ENCODE measurements at places on chromosomes 2 and 18.

DNA sequence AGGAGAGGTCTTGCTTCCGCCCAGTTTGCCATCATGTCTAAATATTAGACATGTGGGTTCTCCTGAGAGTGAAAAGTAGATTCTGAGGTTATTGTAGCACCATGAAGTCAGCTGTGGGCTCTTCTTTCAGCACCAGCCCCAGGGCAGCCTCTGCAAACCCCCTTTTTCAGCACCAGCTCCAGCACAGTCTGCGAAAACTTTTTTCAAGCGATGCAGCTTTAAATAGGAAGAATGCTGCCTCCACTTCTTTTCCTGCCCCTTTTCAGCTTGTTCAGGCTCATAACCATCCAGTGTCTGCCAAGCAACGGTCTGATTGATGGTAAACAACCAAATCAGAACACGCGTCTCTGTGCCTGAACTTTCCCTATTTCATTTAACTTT, at the start of gene COL5A2:
Gene COL5A2, minus strand, starts transcription at position 192 of the 381 bp plus-strand sequence. Its CDS starts 157 bp downstream, at position 35.
- H3K4me1 ChIP-seq = peaks cover 8% of the 10 kb centered on the region
- peaks cover 12% of the 10 kb centered on the region for H3K27me3 ChIP-seq
- no peak within 1 kb of the TSS for H3K27ac ChIP-seq
- no peaks in the 10 kb centered on the region for H3K36me3 ChIP-seq
- no peak within 1 kb of the TSS for H3K4me3 ChIP-seq

DNA sequence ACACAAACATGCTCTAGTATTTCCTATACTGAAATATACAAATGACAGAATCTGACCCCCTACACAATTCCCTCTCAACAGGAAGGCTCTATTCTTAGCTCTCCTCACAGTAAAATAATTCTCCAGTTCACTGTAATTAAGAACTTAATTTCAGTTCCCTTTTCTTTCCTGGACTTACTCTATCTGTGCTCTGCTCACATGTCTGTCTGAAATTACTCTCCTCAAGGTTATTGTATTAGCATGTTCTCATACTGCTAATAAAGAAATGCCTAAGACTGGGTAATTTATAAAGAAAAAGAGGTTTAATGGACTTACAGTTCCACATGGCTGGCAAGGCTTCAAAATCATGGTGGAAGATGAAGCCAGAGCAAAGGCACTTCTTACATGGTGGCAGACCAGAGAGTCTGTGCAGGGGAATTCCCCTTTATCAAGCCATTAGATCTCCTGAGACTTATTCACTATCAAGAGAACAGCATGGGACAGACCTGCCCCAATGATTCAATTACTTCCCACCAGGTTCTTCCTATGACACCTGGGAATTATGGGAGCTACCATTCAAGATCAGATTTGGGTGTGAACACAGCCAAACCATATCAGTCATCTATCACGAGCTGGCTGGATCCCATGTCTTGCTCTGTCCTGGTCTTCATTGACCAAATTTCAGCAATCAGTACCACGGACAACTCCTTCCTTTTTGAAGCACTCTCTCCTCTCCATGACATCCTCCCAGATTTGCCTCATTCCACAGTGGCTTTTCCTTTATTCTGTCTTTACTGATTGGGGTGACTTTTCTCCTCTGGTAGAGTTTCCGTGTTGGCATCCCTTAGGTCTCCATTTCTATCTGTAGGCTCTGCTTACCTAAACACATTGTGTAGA, 110.9 kb downstream of the GALR1 start:
- peaks cover 4% of the 10 kb centered on the region for H3K27me3 ChIP-seq
- no peak overlapping the region for H3K4me3 ChIP-seq
- no peak for DNase-seq
- no peaks in the 10 kb centered on the region for H3K4me1 ChIP-seq

DNA sequence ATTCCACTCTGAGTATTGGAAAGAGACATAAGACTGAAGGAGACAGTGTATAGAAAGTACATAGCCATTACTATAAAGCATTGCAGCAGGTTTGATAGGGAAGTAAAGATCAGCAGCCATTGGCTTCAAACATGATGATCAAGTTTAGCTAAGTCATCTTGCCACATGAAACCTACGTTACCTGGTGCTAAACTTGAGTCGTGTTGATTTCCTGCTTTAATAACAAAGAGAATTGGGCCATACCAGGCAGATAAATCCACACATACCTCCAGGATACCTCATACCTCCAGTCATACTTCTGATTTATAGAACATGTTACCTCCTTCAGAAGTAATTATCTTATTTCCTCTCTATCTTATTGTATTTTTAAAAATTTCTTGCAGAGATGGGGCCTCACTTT, 10.3 kb upstream of the KYNU start:
- no peaks in the 10 kb centered on the region for H3K27me3 ChIP-seq
- no peak overlapping the region for H3K27ac ChIP-seq
- H3K4me3 ChIP-seq = no peak overlapping the region
- H3K4me1 ChIP-seq = no peaks in the 10 kb centered on the region
- no peaks in the 10 kb centered on the region for H3K36me3 ChIP-seq

GRCh38 chr2:201057715-201058248, 13.7 kb downstream of the HYCC2 start:
- H3K27me3 ChIP-seq = no peaks in the 10 kb centered on the region
- no peak overlapping the region for H3K4me3 ChIP-seq
- H3K4me1 ChIP-seq = peaks cover 3% of the 10 kb centered on the region
- DNase-seq = no peak
- no peak overlapping the region for H3K27ac ChIP-seq
- H3K36me3 ChIP-seq = peaks cover 12% of the 10 kb centered on the region

- no peaks in the 10 kb centered on the region for H3K36me3 ChIP-seq
Observed at GRCh38 chr2:231531883-231532755, 1.9 kb upstream of the NMUR1 start.

GRCh38 chr18:27797484-27797883, 379.4 kb downstream of the CDH2 start:
- no peaks in the 10 kb centered on the region for H3K36me3 ChIP-seq
- H3K4me3 ChIP-seq = no peak overlapping the region
- no peaks in the 10 kb centered on the region for H3K27me3 ChIP-seq
- DNase-seq = no peak
- H3K4me1 ChIP-seq = no peaks in the 10 kb centered on the region

GRCh38 chr2:119929537-119929936, 83.3 kb upstream of the EPB41L5 start:
- peaks cover 35% of the 10 kb centered on the region for H3K36me3 ChIP-seq
- H3K27ac ChIP-seq = peak overlapping the region; percentile 98
- DNase-seq = peak; percentile 55
- H3K27me3 ChIP-seq = no peaks in the 10 kb centered on the region

DNA sequence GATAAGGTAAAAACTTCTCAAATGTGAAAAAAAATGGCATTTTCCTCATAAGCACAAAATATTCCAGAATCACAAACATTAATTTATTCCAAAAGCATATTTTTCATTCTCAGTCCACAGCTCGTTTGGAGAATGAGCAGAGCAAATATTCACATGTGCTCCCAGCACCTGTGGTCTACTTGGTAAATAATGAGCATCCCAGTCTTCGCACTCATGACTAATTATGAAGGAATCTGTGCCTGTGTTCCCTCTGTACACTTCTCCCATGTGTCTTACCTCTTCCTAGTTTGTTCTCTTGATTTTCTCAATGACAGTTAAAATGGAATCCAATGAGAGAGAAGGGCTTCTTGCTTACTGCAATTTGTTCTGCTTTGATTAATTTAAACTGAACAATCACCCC, 671.0 kb upstream of the SOX11 start:
- H3K36me3 ChIP-seq = no peaks in the 10 kb centered on the region
- DNase-seq = no peak
- H3K4me3 ChIP-seq = no peak overlapping the region
- no peaks in the 10 kb centered on the region for H3K27me3 ChIP-seq
- no peak overlapping the region for H3K27ac ChIP-seq
- H3K4me1 ChIP-seq = no peaks in the 10 kb centered on the region

- H3K4me3 ChIP-seq = no peak overlapping the region
- H3K27me3 ChIP-seq = no peaks in the 10 kb centered on the region
- no peaks in the 10 kb centered on the region for H3K4me1 ChIP-seq
- DNase-seq = no peak
- H3K27ac ChIP-seq = no peak overlapping the region
Observed at GRCh38 chr18:34991152-34991551, 50.1 kb upstream of the MAPRE2 start.

GRCh38 chr2:240405133-240405532, 30.3 kb upstream of the GPC1 start:
- no peak overlapping the region for H3K4me3 ChIP-seq
- H3K4me1 ChIP-seq = peaks cover 26% of the 10 kb centered on the region
- peaks cover 10% of the 10 kb centered on the region for H3K27me3 ChIP-seq
- no peak for DNase-seq
- H3K27ac ChIP-seq = no peak overlapping the region

GRCh38 chr2:147515213-147515612, 329.6 kb upstream of the ACVR2A start:
- H3K4me3 ChIP-seq = no peak overlapping the region
- no peak overlapping the region for H3K27ac ChIP-seq
- no peak for DNase-seq
- peaks cover 28% of the 10 kb centered on the region for H3K4me1 ChIP-seq
- H3K36me3 ChIP-seq = peaks cover 11% of the 10 kb centered on the region
- no peaks in the 10 kb centered on the region for H3K27me3 ChIP-seq

DNA sequence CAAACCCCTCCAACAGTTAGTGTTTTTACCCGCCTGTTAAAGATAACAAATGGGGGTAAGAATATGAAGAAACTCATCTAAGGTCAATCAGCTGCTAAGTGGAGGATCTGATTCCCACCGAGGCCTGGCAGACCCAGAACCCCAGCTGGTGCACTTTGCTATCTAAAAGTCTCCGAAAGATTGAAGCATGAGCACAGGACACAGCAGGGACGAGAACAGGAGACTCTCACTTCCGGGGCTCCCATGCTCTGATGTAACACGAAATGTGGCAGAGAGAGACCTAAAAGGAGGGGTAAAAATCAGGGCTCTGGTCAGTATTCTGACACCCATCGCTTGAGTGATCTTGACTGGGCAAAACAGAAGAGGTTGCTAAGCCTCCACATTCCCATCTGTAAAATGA, 119.7 kb downstream of the PDCL3 start:
- H3K27me3 ChIP-seq = peaks cover 17% of the 10 kb centered on the region
- H3K27ac ChIP-seq = no peak overlapping the region
- DNase-seq = no peak
- no peaks in the 10 kb centered on the region for H3K36me3 ChIP-seq
- H3K4me3 ChIP-seq = no peak overlapping the region

GRCh38 chr18:76463358-76463757, 31.7 kb downstream of the ZNF516 start:
- no peaks in the 10 kb centered on the region for H3K36me3 ChIP-seq
- H3K4me1 ChIP-seq = peaks cover 16% of the 10 kb centered on the region
- no peak overlapping the region for H3K27ac ChIP-seq
- H3K4me3 ChIP-seq = no peak overlapping the region
- peaks cover 7% of the 10 kb centered on the region for H3K27me3 ChIP-seq
- no peak for DNase-seq

- peaks cover 12% of the 10 kb centered on the region for H3K27me3 ChIP-seq
- H3K36me3 ChIP-seq = no peaks in the 10 kb centered on the region
- H3K27ac ChIP-seq = no peak overlapping the region
- no peak overlapping the region for H3K4me3 ChIP-seq
- no peak for DNase-seq
- H3K4me1 ChIP-seq = no peaks in the 10 kb centered on the region
Observed at GRCh38 chr2:224211181-224211480, 172.0 kb upstream of the SERPINE2 start.

DNA sequence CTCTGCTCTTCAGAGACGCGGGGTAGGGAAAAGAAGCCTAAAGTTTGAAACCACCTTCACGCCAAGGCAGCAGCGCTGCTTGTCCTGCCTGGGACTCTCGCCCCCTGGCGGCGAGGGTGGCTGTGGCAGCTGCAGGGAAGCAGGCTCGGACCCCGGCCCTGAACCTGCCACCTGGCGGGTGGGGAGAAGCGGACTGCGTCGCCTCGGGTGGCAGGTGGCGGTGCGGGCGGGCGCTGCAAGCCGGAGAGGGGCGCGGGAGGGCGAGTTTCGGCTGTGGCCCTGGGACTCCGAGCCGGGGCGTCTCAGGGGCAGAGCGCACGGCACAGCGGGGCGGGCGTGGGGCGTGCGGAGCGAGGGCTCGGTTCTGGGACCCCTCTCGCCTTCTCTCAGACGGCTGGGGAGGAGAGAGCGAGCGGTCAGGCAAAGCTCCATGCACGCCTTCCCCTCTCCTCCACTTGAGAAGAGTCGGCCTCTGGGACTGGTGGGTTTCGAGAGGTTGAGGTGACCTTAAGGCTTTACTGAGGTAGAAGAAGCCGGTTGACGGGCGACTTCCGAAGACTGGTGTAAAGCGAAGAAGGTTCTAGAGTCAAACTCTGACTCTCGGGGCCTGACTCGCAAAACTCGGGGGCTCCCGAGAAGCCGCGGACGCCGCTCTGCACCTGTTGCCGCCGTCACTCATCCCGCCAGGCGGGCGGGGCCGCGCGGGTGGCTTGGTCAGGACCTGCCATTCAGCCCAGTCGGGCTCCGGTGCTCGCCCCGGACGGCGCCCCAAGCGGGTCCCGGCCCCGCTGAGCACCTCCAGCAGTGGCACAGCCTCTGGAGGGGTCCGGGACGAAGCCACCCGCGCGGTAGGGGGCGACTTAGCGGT, 1.1 kb upstream of the BOLL start:
- H3K27ac ChIP-seq = no peak overlapping the region
- DNase-seq = peak; percentile 73
- H3K4me3 ChIP-seq = peak overlapping the region; percentile 70
- H3K4me1 ChIP-seq = peaks cover 6% of the 10 kb centered on the region
- no peaks in the 10 kb centered on the region for H3K36me3 ChIP-seq
- H3K27me3 ChIP-seq = peaks cover 51% of the 10 kb centered on the region

DNA sequence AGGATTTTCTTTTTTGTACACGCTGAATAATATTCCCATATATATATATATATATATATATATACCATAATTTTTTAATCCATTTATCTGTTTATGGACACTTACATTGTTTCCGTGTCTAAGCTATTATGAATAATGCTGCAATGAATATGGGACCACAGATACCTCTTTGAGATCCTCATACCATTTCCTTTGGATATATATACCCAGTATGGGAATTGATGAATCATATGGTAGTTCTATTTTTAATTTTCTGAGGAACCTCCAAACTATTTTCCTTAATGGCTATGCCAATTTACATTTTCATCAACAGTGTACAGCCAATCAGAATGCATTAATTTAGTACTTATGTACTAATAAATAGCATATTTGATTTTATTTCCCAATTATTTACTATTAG, 53.1 kb downstream of the MERTK start:
- H3K4me1 ChIP-seq = no peaks in the 10 kb centered on the region
- DNase-seq = no peak
- no peak overlapping the region for H3K27ac ChIP-seq

- H3K36me3 ChIP-seq = peaks cover 1% of the 10 kb centered on the region
- DNase-seq = no peak
- H3K27ac ChIP-seq = no peak overlapping the region
- H3K4me3 ChIP-seq = no peak overlapping the region
- peaks cover 8% of the 10 kb centered on the region for H3K4me1 ChIP-seq
- peaks cover 19% of the 10 kb centered on the region for H3K27me3 ChIP-seq
Observed at GRCh38 chr2:150491430-150491829, 4.0 kb upstream of the RND3 start.

DNA sequence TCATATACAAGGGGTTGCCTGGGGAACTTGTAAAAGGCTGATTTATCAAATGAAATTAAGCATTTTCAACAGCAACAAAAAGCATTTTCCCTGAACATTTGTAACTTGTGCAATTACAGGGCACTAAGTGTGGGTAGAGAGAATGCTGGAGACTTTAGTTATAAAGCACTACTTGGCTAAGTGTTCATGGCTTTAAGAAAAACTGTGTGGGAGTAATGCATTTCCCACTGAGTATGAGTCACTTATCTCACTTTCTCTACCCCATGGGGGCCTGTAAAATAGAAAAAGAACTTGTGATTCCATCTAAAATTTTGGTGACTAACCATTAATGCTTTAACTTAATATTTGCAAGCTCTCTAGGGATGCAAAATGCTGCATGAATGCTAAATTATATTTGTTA, 193.4 kb downstream of the CCDC102B start:
- DNase-seq = no peak
- no peaks in the 10 kb centered on the region for H3K27me3 ChIP-seq
- H3K4me3 ChIP-seq = no peak overlapping the region
- H3K36me3 ChIP-seq = no peaks in the 10 kb centered on the region
- no peaks in the 10 kb centered on the region for H3K4me1 ChIP-seq
- H3K27ac ChIP-seq = no peak overlapping the region

All from activated naive CD4-positive, alpha-beta T cell treated with anti-CD3 and anti-CD28 coated beads, Interleukin-2, amount 10 ng/mL, durations not matched to agents 7 days and 5 days (primary cell).